Stimulated activated naive CD8-positive, alpha-beta T cell treated with anti-CD3 and anti-CD28 coated beads, Interleukin-15, Interleukin-2, amounts not matched to agents 100 U/mL and 50 U/mL, for 24 hours (primary cell): ENCODE measurements at places on chromosomes 5 and 9.

GRCh38 chr5:157593052-157593757 is 17.6 kb upstream of the ADAM19 start:
- no peak for DNase-seq

DNA sequence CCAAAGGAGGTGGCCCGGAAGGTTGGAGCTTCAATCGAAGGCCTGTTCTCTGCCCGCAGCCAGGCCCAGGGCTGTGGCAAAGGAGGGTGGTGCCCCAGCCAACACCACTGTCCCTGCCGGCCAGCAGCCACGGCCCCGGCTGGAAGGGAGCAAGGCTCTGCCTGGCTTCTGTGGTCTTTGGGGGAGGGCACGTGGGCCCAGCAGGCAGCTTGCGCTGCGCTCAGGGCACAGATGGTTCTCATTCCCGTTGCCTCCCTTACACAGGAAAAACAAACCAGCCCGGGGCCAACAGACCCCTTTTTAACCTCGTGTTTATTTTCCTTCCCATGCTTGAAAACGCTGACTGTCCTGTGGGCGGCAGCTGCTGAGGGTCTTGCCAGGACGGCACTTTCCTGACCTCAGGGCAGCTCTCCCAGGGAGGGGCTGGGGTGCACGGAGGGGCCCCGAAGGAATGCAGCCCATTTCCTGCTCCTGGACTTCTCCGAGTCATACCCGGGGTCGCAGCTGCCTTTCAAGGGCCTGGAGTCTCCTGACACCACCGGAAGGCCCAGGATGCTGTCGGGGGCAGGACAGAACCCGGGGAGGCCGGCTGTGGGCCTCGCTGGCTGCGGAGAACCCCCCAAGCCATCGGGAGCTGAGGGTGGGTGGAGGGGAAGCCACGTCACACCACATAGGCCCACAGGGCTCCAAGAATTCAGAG is 1.1 kb upstream of the GPSM1 start:
- DNase-seq, result no peak

DNA sequence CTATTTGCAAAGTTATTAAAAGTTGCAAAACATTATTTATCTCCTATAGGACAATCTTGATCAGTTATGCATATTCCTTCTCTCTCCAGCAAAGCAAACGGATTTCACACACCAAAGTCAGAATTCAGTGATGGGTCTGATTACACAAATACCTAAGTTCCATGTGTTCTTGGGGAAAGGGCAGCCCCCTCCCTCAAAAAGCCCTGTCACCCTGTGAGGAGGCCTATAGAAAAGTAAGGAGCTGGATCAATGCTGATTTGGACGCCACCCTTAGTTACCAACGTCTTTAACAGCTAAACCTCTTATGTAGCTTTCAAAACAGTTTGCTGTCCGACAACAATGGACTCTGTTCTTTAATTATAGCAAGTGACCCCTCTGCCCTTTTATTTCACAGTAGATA is 6.4 kb downstream of the ZNF608 start:
- no peak for DNase-seq

GRCh38 chr5:97937846-97938245 is 754.8 kb upstream of the RIOK2 start:
- no peak for DNase-seq

DNA sequence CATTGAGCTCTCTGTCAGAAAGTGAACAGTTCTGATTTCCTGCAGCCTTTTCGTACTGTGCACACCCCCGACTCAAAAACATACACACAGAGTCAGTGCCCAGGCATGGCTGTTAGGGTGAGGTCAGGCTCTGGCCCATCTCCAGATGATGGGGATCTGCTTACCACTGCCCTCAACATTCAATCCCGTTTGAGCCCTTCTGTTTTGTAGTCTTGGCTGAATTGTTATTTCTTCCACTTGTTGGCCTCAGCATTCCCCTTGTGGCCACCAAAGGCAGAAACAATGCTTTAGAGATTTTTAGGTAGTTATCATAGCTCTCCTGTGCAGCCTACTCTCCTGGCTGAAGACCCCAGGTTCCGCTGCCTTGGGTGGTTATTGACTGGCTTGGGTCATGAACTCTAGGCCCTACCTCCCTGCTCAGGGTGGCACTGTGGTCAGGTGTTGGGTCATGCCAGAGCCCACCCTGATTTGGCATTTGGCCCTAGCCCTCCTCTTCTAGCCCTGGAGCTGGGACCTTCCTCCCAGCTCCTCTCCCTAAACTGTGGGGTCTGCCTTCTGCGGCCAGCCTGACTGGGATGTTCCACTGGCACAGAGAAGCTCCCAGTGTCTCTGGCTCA is 7.8 kb upstream of the MYOZ3 start:
- no peak for DNase-seq

- DNase-seq, result no peak
Observed at GRCh38 chr9:133812077-133812868, 74.1 kb upstream of the SARDH start.

GRCh38 chr5:171450423-171451331 is 31.2 kb downstream of the FGF18 start:
- peak; percentile 44 for DNase-seq

- no peak for DNase-seq
Observed at GRCh38 chr9:122287214-122287720, 22.6 kb downstream of the MRRF start.

DNA sequence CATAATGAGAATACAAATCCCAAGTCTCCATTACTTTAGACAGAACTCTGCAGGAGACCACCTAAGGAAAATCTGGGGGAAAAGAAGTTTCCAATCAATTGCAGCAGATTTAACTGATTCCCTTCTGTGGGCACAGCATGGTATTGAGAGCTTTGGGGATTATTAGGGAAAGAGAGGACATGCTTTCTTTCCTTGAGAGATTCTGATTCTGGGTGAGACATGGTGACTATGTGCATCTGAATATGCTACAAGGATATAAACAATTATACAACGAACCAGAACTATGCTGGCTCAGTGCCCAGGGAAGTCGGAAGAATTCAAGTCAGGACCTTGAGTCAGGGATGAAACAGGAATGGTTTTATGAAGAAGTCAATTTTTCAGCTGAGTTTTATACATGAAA is 183.7 kb downstream of the PDE4D start:
- DNase-seq, result no peak

DNA sequence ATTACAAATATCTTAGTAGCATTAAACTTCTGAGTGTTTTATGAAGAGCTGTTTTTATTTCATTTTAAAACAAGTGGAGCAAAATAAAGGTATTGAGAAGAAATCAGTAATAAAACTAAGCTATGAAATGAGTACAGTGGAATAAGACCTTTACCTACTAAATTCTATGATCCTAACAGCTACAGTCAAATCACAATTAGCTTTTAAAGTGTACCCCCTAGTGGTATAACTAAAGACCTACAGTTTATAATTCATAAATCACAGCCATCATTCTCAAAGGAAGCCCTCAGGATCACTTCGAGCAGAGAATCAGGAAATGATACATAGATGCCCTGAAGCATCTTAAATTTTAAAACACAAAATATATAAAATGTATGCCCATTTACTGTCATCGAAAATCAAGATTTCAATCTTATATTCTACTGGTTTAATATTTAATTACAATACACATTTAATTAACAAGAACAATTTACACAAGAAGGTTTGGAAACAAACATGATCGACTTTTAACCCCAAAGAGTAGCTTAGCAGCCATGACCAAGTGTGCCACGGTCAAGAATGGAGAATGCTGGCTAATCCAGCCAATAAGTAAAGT is 12.3 kb downstream of the CCNH start:
- DNase-seq, result no peak

DNA sequence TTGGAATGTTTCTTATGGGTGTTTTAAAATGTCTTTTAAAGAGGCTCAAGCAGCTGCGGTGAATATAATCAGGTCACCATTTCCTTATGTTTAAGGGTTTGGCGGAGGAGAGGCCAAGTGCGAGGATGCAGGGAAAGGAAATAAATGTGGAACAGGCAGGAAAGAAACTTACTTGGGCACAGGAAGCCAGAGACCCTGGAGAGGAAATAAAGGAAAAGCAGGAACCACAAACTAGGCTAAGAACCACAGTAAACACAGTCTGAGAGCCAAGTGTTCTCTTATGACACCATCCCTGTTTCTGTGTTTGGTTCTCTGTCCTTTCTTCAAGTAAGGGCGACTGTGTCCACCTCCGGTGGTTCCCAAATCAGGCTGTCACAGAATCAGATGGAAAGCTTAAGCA is 166.5 kb downstream of the C9orf152 start:
- DNase-seq, result no peak

GRCh38 chr9:1013021-1013420 is 36.6 kb downstream of the DMRT3 start:
- DNase-seq, result no peak

GRCh38 chr5:33074548-33074947 is 363.4 kb downstream of the NPR3 start:
- no peak for DNase-seq

DNA sequence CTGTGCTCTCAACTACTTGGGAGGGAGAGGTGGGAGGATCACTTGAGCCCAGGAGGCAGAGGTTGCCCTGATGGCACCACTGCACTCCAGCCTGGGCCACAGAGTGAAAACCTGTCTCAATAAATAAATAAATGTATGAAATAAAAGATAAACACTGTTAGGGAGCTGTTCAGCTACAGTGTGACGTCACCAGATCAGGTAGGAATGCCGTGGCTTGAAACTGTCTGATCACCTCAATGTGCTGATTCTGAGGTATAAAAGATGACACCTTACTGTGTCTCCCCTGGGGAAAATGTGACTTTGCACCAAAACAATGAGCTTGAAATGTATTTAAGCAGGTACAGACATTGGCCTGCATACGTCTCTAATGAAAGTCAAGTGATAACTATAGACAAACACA is 133.3 kb downstream of the ADAMTS16 start:
- DNase-seq, result no peak

- no peak for DNase-seq
Observed at GRCh38 chr5:143065185-143065965, 295.2 kb downstream of the ARHGAP26 start.

DNA sequence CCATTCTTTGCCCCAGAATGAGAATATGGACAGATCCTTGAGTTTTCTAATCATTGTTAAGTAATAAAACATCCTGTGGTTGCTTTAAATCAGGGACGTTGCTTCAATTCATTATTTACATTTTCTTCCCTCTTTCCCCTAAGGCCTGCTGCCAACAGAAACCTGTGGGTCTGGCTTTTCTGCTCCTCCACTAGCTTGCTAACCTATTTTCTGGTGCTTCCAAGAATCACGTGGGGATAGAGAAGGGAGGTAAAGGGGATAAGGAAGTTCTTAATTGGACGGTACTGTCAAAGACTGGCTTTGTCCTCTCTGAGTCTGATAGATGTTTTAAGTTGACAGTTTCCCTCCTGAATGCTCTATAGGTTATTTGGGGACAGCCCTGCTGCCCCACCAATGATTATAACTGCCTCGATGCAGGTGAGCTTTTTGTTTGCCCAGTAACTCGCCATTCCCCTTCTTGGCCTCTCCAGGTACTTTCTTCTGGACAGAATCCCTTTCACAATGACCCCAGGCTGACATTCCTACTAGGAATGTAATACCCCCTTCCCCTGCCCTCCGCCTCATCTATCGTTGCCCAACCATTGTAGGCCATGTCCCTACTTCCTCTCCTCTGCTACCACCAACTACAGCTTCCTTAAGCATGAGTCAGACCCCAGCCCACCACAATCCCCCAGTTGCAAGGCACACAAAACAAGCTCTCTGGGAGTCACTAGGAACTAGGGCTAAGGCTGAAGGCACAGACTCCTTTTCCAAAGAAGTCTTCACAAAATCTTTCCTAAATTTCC is 19.9 kb upstream of the CPEB4 start:
- DNase-seq, result no peak

GRCh38 chr5:179209359-179210150 is 135.7 kb downstream of the ADAMTS2 start:
- DNase-seq, result no peak

DNA sequence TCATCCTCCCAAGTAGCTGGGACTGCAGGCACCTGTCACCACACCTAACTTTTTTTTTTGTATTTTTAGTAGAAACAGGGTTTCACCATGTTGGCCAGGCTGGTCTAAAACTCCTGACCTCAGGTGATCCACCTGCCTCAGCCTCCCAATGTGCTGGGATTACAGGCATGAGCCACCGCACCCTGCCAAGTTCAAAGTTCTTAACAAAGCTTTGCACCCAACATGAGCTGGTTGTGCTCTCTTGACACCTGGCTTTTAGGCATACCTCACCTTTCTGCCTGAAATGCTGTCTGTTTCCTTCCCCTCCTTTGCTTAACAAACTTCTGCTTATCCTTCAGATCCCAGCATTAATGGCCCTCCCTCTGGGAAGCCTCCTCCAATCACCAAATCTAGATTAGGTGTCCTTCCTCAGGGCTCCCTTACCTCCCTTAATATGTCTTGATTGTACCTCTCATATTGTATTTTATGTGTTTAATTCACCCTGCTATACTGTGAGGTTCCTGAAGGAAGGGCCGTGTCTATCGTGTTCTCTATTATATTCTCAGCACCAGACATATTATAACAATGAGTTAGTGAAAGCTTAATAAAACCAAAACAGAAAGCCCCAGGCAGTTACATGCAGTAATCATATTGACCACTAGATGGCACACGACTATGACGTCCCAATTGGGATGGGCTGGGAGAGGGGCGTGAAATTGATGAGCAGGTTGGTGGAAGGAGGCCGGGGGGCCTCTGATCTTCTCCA is 62.9 kb upstream of the PPARGC1B start:
- DNase-seq, result peak; percentile 55
